ENCODE measurements at places on chromosomes 3 and 15.

DNA sequence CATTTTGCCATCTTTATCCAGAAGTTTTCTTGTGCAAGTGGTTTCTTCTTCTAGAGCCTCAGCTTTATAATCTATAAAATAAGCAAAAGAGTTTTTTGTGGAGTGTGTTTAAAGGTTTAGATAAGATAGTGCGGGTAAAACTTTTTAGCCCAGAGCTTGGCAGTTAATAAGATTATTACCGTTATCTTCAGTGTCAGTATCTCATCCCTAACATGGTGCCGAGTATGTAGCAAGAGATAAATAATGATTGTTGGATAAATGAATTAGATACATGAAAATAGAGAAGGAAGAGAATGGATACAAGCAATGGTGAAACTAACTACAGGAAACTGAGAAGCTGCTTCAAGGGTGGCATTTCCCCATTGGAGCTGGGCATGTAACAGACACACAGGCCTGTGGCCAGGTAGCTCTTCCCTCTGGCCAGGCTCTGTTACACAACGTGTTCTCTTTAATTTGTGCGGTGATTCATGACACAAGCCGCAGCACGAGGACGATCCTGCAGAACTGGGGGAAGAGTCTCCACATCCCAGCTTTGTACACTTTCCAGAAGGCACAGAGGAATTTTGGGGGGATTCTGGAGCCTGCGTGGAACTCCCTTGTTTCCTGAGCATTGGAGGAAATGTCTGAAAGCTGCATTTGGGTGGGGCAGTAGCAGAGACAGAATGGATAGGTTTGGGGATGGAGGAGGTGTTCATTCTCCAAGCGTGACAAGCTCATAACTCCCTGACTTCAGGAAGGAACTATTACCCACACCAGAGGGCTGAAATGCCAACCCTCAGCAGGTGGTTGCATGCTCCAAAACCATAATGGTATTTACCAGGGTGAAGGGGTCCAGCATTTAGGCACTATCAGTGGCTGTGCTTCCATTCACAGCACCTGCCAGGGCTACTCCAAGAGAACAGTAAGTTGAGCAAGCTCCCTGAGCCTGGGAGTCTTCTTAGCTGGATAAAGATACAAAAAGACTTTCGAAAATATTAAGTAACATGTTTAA lies 14.2 kb upstream of the ST6GAL1 start:
- no peak for DNase-seq

DNA sequence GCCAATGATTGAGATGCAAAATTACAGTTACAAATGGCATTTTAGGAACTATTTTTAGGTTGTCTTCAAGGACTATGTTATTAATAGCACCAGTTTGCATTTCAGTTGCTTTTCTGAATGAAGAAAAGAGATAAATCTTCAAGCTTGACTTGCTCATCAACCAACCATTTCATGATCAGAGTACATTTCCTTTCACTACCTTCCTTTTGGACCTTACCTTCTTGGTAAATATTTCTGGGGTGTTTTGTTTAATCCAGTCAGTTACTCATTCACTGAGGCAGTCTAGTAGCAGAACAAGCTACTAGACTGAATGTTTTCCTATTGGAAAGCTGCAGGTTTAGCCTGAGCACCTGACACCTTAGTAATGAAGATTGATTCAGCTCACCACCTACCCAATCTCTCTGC lies 8.2 kb downstream of the SLC27A2 start:
- no peak for DNase-seq

DNA sequence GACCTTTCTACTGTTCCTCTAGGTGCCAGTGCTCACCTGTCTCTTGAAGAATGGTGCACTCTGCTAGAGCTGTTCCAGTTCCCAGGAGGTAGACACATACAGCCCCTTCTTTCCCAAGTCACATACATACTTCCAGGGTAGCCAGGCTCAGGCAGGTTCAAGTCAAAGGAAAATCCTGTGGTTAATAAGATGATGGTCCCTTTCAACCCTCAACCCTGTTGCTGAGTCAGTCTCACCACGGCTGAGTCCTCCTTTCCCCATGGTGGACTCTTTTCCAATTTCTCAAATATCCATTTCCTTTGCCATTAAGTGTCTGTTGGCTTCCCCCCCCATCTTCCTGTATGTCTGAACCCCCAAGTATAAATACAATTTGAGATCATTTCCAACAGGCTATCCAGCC lies 56.1 kb upstream of the ACAN start:
- no peak for DNase-seq

DNA sequence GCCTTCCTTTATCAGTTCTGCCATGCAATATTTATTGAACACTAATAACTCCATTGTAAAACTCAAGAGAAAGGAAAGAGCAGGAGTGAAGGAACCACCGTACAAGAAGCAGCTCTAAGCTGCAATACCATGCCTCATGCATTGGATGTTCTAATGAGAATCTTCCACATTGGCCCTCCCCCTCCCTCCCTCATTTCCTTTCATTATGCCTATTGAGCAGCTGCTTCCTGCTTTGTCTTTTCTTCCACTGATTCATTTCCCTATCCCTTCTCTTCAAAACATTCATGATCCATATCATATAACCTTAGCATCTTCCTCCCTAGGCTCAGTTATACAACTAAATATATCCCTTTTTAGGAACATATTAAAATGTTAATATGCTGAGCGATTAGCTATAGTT lies 698.7 kb upstream of the GOLIM4 start:
- DNase-seq: no peak

DNA sequence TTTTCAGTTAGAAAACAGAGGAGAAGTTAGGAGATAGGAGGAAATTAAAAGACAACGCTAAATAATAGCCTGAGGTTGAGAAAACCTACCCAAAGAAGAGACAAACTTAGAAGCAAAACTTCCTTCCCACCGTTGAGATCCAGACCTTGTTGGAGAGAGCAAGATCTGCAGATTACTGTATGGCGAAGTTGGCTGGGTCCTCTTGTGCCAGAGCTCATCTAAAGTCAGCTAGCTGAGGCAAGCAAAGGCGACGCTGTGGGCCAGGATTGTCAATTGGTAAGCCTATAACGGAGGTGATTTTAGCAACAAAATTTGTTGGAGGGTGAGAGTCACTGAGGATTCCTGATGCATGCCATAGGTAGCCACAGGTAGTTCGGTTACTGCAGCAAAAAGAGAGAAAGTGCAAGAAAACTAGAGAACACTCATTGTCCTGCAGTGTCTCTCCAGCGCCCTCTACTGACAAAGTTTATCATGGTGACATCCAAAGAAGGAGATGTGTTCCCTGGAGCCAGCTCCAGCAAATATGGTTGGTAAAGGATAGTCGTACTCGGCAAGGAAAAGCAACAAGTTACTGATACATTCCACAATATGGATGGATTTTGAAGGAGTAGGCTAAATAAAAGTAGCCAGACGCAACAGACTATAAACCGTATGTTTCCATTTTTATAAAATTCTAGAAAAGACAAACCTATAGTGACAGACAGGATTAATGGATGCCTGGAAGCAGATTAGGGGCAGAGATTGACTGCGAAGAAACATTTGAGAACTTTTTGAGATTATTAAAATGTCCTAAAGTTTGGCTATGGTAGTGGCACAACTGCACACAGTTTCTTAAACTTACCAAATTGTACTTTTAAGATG lies 9.8 kb upstream of the OR5K4 start:
- peak; percentile 14 for DNase-seq

DNA sequence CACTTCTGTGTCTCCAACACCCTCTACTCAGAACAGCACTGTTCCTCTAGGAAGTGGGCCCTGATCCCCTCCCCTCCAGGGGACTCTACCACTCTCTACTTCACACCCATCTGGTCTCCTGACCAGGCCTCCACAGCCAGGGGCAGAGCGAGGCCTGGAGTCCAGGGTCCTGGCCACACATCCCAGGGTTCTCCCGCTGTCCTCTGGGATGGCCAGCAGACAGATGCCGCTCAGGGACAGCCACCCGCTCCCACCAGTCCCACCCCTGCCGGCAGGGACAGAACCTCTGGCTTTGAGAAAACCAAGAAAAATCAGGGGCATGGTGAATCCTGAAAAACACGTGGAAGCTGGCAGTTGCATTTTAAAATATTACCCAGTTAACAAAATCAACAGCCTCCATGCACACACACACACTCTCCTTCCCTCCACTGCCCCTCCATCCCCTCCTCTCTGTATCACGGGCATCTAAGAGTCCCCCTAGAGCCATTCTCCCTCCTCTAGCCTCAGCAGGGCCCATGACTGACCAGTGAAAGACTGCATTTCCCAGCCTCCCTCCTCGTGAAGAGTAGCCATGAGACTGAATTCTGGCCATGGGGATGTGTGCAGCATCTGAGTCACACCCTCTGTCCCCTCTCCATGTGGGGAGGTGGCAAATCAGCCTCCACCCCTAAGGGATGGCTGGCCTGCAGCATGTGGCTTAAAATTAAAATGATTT lies 32.1 kb upstream of the IQSEC1 start:
- no peak for DNase-seq

Data from NCI-H1048 (cell line).